Panc1 (cell line): ENCODE measurements at places on chromosomes 2 and 18. TPM values are rescaled to one million over a fixed set of nuclear protein-coding genes. Genes with fewer than 3 reads are reported as not detected.

ADRA2B gene
- 0.28 TPM for total RNA-seq

TMEM37 gene
- total RNA-seq: 0.28 TPM

DCAF17 gene
- 19.0 TPM for total RNA-seq

PRSS56 gene
- 0.18 TPM for total RNA-seq

HAUS1 gene
- 28.4 TPM for total RNA-seq

PSD4 gene
- total RNA-seq: 3.6 TPM

RGPD6 gene
- total RNA-seq: 38.4 TPM

SLC4A3 gene
- total RNA-seq: 13.5 TPM

ANO7 gene
- 6.9 TPM for total RNA-seq

TRIM43 gene
- total RNA-seq: not detected

AP1S3 gene
- total RNA-seq: 66.3 TPM

UGT1A5 gene
- not detected for total RNA-seq

ARHGEF33 gene
- 0.41 TPM for total RNA-seq

IL36RN gene
- total RNA-seq: not detected

SYT4 gene
- total RNA-seq: not detected

- no peak for DNase-seq
Observed at GRCh38 chr18:12742453-12742852, 39.6 kb downstream of the PSMG2 start.

- no peak for DNase-seq
Observed at GRCh38 chr2:86194751-86195054, 559 bp downstream of the IMMT start.

DNA sequence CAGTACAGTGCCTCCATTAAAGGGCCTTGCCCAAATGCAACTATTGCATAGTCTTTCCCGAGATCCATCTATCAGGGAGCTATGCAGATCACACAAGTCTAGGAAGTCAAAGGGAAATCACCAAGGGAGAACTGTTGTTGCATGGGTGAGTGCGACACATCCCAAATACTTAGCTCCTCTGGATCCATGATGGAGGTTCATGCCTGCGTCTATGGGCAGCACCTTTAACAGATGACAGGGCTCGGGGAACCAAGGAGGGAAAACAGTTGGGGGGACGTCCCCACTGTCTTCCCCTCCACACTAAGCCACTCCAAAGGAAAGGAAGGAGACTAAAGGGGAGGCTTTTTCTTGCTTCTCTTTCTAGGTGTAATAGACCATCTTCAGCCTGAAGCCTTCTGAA is 552.8 kb upstream of the PKDCC start:
- no peak for DNase-seq

DNA sequence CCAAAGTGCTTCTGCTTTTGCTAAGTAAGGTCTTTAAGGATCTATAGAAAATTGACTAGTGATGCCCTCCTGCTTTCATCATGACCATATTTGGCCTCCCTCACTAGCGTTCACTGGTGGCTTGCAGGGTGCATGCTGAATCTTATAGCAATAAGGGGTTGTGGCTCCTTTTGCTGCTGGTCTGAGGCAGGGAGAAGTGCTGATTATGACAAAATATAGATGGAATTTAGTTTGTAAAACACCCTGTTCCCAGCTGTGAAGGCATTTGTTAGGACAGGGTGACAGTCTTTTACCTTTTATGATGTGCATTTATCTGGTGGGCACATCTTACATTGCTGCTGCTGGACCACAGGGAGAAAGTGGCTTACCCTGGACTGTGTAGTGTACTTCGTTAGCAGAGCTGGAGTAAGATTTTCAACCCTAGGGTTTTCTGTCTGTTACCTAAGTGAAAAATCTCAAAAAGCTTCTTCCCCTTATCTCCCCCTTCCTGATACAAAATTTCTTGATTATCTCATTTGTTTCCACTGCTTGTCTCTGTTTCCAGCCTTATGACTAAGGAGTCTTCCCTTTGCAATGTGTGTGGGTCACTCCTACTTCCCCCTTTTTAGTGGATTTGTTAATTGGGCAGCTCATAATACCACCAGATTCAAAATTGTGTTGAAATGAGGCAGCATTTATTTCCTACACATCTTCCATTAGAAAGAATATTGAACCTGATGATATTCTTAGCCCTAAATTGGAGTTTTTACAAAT is 21.2 kb upstream of the RPL37A start:
- no peak for DNase-seq

DNA sequence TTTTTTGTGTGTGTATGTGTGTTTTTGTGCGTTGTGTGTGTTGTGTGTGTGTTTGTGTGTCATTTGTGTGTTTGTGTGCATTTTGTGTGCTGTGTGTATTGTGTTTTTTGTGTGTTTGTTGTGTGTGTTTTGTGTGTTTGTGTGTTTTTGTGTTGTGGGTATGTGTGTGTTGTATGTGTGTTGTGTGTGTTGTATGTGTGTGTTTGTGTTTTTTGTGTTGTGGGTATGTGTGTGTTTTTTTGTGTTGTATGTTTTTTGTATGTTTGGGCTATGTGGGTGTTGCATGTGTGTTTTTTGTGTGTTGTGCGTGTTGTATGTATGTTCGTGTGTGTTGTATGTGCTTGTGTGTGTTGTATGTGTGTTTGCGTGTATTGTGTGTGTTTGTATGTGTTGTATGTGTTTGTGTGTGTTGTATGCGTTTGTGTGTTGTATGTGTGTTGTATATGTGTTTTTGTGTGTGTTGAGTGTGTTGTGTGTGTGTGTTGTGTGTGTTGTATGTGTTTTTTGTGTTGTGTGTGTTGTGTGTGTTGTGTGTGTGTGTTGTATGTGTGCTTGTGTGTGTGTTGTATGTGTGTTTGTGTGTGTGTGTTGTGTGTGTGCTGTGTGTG is 275.3 kb downstream of the HRH4 start:
- DNase-seq: no peak

DNA sequence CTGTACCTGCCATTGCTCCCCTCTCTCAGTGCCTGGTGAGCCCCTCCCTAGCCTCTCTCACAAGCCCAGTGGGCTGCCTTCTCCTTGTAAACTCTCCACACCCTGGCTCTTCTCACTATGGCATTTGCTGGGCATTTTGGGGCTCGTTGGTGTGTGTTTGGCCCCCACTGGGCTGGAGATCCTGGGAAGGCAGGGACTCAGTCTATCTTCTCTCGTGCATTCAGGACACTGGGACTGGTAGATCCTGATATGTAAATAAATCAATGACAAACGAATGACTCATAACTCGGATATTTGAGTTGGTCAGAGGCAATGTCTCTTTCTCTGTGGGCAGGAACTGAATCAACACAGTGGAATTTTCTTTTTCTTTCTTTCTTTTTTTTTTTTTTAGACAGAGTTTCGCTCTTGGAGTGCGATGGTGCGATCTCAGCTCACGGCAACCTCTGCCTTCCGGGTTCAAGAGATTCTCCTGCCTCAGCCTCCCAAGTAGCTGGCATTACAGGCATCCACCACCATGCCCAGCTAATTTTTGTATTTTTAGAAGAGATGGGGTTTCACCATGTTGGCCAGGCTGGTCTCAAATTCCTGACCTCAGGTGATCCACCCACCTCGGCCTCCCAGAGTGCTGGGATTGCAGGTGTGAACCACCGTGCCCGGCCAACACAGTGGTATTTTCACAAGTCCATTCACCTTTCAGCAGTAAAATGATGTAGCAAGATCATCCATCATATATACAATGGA is 144.6 kb upstream of the SPRED2 start:
- DNase-seq: peak; percentile 84

GRCh38 chr2:15984368-15985255 is 44.3 kb downstream of the MYCN start:
- DNase-seq: no peak

DNA sequence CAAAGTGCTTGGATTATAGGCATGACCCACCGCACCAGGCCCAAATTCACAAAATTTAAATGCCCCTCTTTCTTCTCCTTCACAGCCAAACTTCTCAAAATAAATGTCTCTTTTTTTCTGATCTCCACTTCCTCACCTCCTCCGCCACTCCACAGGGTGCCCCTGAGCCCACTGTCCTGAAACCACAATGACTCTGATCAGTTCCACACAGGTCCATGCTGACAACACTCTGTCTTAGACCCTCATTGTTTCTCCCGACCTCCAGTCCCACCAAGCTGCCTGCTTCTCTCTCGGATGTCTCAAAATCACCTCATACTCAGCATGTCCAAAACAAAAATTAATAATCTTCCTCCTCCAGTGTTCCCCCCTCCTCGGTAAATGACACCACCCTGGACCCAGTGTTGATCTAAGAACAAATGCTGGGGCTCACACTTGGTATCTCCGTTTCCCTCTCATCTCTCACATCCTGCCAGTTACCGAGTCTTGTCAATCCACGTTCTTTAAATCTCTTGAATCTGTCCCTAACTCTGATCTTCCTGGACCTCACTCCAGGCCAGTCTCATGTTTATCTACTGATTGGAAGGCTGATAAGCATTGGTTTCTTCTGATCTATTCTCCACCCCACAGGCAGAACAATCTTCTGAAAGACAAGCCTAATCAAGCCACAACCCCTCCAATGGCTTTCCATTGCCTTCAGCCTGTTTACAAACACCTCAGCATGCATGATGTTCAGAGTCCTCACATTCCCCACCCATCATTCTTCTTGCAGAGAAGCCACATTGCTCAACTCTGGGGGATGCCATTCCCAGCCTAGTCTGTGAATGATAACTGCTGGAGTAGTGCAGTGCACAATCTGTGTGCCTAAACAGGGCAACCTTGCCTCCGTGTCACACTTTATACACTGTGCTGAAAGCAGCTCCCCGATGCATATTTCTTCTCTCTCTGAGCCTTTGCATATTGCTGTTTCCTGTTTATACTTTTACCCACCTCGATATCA is 12.4 kb upstream of the ANKRD44 start:
- DNase-seq: no peak

DNA sequence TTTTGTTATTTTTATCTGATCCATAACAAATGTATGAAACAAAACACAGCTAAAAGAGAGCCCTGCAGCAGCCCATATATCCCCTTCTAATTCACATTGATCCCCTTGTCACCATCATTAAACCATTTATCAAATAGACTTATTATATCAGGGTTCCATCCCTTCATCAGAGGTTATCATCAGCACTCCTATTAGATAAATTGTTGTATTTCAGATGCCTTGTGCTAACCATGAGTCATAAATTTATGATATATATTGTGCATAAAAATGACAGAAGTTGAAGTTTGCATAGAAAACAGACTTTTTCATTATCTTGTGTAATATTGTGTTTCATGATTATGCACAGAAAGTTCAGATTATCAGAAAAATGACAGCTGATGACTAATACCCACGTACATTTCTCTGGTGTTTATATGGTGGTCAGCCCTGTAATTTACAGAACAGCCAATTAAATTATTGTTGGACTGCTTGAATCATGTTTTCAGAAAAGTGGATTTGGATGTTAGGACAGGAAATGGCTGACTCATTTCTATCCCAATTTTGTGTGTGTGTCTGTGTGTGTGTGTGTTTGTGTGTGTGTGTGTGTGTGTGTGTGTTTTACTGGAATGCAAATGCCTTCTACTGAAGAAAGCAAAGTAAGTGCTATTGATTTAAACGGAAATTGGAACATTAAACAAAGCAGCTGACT is 80.9 kb downstream of the PPP1R1C start:
- no peak for DNase-seq

DNA sequence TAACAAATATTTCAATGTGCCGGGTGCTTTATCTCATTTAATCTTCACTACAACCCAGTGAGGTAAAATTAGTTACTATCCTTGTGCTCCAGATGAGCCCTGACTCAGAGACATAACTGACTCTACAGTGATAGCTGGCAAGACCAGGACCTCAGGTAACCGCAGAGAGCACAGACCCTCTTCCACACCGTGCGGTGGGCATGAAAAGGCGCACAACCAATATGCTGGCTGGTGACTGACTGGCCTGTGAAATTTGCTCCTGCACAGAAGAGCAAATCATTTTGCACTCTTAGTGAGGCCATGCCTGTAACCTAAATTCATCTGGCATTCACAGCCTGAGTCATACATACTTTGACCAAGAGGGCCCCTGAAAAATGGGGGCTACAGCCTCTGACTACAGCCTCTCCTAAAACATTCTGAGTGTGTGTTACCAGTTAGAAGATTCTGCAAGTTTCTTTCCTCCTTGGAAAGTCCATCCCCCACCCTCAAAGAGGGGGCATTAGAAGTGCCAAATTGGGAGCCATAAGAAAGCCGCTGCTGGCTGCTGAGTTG is 22.4 kb upstream of the MSGN1 start:
- no peak for DNase-seq

DNA sequence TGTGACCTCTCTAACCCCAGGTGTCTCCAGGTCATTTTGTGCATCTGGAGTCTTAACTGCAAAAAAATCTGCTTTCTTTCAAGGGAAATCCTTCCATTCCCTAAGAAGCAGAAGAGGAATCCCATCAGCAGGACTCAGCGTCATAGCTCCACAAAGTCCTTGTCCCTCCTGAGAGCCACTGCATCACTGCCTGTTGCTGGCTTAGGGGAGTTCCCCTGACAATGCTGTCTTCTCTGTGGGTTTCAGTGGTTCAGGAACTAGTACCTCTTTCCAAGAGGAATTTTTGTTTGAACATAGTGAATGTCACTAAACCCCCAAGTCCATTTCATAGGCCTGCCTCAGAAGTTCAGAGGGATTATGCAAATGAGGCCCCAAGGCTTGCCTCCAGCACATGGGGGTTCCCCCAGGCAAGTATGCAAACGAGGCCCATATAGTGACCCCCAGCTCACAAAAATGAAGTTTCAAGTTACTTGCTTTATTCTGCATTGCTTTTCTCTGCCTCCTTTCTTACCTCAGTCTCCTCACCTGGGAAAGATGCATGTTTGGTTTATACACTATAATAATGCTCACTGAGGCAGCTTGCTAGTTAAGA is 513.9 kb upstream of the MEX3C start:
- DNase-seq: no peak

- no peak for DNase-seq
Observed at GRCh38 chr18:62797329-62797728, 82.0 kb downstream of the PHLPP1 start.

DNA sequence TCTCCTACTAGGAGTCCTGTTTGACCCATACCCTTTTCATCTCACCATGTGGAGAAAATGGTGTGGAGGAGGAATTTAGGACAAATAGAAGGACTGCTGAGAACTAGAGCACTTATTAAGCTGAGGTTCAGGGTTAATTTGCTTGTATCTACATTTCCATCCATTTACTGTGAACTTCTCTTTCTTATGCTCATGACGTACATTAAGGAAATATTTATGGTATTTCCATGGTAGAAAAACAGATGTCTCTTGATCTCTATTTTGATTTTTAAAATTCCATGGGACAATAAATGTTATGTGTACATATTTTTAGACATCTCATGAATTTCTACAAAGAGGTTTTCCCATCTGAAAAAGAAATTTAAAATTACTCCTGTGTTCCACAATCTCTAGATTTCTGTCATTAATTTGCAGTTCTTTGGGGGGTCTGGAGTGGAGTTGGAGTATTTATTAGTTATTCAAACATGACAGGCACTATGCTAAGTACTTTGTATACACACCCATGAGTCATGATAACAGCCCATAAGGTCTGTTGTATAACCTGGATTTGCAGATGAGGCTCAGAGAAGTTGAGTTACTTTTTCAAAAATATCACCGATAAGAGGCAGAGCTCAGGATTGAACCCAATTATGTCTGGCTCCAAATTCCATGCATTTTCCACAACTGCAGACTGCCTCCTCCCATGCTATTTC is 112.6 kb downstream of the COPS8 start:
- DNase-seq: no peak

- DNase-seq: no peak
Observed at GRCh38 chr18:62328586-62329525, 3.7 kb downstream of the TNFRSF11A start.
